Pons (tissue), 1 donor: ENCODE measurements at places on chromosomes 2 and 18.
A peak's percentile ranks its signal among the peaks of the same experiment; 100 is the strongest.

DNA sequence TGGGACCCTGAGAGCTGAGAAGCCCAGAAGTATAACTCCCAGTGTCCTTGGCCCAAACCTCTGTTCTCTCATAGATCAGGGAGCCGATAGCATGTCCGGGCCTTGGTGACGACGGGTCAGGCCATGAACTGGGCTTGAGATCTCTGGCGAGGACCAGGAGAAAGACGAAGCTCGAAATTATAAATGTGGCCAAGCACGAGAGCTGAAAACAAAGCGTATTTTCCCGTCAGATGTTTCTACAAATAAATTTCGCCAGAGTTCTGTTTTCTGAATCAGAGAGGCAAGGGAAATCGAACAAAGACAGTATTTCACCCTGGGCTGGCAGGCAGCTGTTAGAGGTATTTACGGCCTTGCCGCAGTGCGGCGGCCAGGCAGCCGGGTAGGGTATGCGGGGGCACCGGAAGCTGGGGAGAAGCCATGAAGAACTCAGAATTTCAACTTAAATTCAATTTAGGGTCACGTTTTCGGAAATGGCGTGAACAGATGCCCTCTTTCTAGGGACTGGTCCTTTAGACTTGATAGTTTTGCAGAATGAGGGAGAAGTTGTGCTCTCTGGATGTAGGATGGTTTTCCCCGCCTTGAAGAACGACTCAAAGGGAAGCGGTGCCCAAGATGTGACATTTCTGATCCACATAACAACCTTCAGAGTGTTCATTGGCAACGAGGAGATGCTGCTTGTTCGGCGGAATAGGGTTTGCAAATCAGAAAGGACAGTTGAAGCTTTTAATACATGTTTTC lies 9.6 kb downstream of the HOXD8 start:
- DNase-seq: no peak

- DNase-seq: no peak
These were observed 13.8 kb upstream of the MGAT5 start for GRCh38 chr2:134240061-134240460.

GRCh38 chr2:143645921-143646645 lies 516.9 kb downstream of the ARHGAP15 start:
- DNase-seq: no peak

GRCh38 chr2:42464631-42465030 lies 29.2 kb downstream of the KCNG3 start:
- no peak for DNase-seq

GRCh38 chr2:85753525-85754312 lies at the start of gene ATOH8:
Gene ATOH8, plus strand, starts transcription at chr2:85753991. Its CDS starts 199 bp downstream, at chr2:85754190.
- peak; percentile 43 for DNase-seq

- DNase-seq: no peak
These were observed 115.3 kb downstream of the ACOXL start for GRCh38 chr2:110847651-110848050.

- no peak for DNase-seq
These were observed 1009.9 kb upstream of the NXPH2 start for GRCh38 chr2:139790136-139790535.
